IPS DF 6.9 (cell line): ENCODE measurements at places on chromosomes 4 and X.

GRCh38 chr4:186307497-186307896, 41.5 kb downstream of the F11 start:
- DNase-seq = no peak

DNA sequence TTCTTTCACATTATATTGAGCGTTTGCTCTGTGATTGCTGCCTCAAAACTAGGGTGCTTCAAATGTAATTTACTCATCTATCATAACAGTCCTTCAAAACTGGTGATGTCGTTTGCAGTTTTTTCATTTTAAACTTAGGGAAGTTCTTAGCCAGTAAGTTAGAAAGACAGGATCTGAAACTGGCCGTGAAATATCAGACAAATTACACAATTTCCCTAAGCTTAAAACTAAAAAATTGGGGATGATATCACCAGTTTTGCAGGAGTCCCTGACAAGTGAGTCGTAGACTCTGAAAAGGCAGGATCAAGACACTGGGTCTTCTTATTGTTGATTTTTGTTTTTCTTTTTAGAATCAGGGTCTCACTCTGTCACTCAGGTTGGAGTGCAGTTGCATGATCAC, 44.8 kb downstream of the MOB1B start:
- DNase-seq = no peak

DNA sequence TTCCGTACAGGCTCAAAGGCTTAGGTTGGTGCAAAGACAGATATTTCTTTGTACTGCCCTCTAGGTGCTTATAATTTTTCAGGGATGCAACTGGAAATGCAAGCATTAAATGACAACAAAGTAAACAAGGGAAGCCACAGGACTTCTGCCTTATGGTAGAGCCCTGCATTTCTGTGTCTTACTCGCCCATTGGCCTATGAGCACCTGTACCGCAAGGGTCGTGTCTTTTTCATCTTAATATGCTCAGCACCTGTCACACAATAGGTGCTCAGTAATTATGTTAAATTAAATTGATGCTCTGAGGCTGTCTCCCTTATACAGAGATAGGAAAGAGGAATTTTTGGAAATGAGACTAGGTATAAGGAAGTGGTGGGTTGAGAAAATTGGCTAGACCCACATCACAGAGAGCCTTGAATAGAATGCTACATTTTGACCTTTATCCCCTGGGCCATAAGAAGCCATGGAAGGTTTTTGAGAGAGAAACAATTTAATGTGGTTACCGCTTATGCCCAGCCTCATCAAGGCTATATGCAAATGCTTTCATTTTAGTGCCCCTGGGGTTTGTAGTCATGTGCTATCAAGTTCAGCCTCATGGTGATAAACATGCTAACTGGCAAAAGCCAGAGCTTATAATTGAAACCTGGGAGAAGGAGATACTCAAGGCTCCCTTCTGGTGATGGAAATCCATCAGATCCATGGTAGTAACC, 16.3 kb downstream of the VSIG4 start:
- DNase-seq = no peak

DNA sequence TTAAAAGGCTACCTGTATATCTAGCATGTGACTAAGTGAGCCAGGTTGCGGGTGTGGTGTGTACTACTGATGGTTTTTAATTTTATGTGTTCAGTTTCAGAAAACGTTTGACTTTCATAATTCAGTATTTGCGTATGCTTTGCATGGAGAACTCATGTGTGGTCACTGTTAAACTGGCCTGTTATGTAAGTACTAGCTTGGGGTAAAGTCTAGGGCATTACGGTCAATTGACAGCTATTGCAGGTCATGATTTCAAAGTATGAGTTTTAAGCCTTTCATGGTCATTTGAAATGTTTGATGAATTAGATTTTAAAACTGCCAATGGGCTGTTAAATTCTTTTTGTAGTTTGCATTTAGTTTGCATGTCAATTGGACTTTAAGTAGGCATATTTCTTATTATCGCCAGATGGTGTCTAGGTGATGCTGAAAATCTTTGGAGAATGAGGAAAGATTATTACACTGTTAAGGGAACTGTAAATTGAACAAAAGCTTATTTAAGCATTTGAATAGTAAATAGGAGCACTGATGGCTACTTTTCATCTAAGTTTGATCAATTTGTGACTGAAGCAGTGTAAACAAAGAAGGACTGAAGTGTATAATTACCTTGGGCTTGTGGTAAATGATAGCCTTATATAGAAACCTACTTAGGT, 563.4 kb downstream of the DACH2 start:
- DNase-seq = no peak

DNA sequence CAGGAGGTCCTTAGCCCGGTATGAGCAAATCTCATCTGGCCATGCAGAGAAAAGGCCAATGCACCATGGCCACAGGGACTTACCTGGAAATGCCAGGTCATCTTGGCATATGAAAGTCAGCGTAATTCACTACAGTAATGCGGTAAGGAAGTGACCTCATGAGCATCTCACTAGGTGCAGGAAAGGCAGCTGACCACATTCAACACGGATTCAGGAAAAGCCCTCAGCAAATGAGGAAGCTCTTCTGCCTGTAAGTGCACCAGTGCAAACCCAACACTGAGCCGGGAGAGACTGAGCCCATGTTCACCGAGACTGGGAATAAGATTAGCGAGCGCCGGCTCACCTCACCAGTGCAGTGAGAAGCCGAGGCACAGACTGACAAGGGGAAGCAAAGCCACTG, 23.7 kb downstream of the LRPAP1 start:
- no peak for DNase-seq

DNA sequence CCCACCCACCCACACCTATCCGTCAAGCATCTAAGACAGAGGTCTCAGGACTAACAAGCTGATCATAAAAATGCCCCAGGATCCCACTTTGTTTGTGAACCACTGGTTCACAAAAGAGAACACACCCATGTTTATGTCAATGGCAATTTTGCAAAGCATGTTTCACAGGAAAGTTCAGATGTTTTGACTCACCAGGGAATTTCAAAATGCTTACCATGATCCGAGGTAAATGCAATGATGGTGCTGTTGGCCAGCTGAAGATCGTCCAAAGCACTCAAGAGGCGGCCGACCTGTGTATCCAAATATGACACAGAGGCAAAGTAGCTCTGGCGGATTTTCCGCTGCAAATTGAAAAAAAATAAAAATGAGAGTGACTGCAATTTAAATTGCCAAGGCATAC, 15.0 kb downstream of the IDS start:
- no peak for DNase-seq

DNA sequence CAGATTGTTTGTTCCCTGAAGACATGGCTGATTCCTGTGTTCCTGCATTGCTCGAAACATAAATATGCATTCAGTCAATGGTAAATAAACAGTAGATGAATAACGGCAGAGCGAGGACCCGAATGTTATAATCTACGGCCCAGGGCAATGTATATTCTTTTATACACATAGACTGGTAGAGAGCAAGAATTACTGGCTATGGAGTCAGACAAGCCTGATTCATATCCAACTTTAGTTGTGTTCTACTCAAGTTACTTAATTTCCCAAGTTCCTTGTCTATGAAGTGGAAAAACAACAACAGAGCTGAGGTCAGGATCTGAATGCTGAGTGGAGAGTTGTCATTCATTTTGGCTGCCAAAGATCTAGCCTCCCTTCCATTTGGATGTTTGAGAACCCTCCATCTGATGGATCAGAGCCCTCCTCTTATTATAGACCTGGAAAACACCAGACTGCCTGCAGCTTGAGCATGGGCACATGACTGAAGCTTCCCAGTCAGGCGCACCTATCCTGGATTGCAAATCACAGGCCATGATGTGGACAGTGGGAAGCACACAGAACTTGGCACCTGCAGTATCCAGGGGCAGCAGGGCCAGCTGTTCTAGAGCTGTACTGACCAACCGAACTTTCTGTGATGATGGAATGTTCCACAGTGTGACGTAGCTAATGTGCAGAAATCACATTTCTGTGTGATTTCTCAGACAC, 80.1 kb downstream of the FAM184B start:
- DNase-seq = no peak

DNA sequence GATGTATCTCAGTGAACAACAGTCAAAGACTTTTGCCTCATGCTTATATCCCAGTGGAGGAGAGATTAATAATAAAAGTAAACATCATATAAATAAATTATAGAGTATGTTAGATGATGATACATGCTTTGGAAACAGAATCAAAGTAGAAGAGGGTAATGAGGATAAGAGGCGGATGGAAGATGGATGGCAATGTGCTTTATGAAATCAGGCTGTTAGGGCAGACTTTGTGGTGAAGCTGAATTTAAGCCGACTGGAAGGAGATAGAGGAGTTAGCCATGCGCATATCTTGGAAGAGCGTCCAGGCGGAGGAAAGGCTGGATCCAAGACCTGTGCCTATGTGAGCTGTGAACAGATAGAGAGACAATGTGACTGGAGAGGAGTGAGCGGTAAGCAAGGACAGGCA, 74.9 kb upstream of the GUCY1A1 start:
- no peak for DNase-seq

DNA sequence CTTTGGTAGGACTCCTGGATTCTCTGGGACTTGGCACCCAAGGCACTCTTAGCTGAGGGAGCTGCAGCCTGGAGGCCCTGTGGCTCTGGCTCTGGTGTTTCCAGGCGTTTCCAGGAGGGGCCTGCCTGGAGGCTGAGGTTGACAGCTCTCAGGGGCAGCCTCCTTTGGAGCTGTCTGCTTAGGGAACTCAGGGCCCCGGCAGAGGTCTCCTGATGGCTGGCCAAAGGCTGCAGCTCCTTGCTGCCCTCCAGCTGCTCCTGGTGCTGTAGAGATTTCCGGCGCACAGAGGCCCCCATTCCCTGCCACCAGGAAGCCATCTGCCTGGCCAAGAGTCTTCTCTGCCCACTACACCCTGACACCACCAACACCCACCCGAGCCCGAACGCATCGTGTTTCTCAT, 25.3 kb upstream of the ARHGEF38 start:
- no peak for DNase-seq

- no peak for DNase-seq
Observed at GRCh38 chrX:57417827-57418226, 131.3 kb downstream of the FAAH2 start.

- DNase-seq = no peak
Observed at GRCh38 chr4:101367201-101367600, 19.9 kb upstream of the PPP3CA start.

GRCh38 chr4:177718514-177718913, 276.3 kb upstream of the AGA start:
- no peak for DNase-seq

- DNase-seq = no peak
Observed at GRCh38 chr4:114423582-114423981, 175.0 kb upstream of the UGT8 start.

- no peak for DNase-seq
Observed at GRCh38 chr4:4853371-4853823, 6.1 kb upstream of the MSX1 start.

GRCh38 chrX:331151-331824, 12.7 kb upstream of the GTPBP6 start:
- DNase-seq = no peak

DNA sequence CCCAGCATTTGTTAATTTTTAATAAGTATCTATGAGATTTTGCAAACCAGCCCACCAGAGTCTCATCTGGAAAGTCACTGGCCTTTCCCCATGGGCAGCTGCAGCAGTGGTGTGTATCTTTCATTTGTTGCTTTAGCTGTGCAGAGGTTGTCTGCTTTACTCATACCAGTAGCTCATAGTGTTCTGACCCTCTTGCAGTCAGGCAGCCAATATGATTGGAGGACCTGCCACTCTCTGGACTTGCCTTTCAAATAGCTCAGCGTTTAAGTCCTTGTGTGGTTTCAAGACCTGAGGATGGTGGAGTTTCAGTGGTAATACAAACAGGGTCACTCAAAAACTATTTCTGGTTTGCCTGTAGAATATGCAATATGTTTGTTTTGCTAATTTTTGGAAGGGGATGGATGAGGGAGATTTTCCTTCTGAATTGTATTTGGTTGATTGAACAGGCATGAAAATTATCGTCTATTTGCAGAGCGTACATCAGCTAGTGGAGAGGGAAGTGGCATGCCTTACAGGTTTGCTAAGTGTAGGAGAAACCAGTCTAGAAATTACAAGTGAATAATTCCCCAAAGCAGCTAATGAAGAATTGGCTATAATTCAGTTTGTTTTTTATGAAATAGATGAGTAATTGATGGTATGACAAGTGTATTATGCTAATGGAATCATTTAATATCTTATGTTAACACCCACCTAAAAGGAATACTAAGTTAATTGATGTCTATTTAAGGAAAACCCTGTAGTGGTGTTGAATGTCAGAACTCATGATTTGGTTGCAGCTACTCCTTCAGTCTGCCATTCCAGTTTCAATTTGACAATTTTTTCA, 8.9 kb downstream of the POLA1 start:
- no peak for DNase-seq

- no peak for DNase-seq
Observed at GRCh38 chr4:16224264-16225166, 1.8 kb downstream of the TAPT1 start.

- DNase-seq = no peak
Observed at GRCh38 chr4:98801259-98801725, 127.6 kb downstream of the EIF4E start.

DNA sequence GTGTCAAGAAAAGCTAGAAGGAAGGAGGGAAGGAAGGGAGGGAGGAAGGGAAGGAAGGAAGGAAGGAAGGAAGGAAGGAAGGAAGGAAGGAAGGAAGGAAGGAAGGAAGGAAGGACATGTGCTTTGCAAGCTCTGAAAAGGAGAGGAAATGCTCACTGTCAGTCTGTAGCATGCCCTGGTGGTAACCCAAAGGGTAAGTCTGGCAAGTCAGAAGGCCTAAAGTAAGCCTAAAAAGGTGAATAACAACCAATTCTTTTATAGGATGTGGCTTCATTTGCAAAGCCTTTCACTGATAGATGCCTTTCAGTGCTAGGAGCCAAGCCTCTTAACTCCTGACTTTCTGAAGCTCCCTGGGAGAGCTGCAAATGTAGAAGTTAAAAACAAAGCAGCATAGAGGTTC, 542.6 kb downstream of the CFAP47 start:
- DNase-seq = no peak

GRCh38 chr4:38160487-38161207, 200.4 kb downstream of the PTTG2 start:
- DNase-seq = no peak

- no peak for DNase-seq
Observed at GRCh38 chr4:173766171-173766600, 236.2 kb upstream of the HAND2 start.

GRCh38 chr4:157075401-157075800, 549 bp upstream of the GLRB start:
- no peak for DNase-seq

GRCh38 chrX:53616946-53617345, 69.6 kb downstream of the HUWE1 start:
- DNase-seq = no peak

- DNase-seq = no peak
Observed at GRCh38 chr4:2684486-2684885, 71.7 kb downstream of the TNIP2 start.

DNA sequence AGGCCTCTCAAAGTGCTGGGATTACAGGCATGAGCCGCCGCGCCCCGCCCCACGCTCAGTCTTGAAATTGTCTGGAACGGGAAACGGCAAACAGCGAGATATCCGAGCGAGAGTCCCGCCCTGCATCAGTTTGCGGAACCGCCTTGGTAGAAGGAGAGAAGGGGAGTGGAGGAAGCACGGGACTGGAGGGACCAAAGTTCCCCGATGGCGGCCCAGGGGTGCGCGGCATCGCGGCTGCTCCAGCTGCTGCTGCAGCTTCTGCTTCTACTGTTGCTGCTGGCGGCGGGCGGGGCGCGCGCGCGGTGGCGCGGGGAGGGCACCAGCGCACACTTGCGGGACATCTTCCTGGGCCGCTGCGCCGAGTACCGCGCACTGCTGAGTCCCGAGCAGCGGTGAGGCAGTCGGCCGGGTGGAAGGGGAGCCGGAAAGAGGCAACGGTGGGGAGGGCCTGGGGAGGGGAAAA, at the start of gene BST1:
TSS of gene BST1 (plus strand) at position 125 of the 463 bp plus-strand sequence. CDS start at position 205, 80 bp downstream.
- DNase-seq = no peak
